DMS153 (cell line): ENCODE measurements at places on chromosomes 16 and 17.

- no peak for DNase-seq
These were observed 98.3 kb upstream of the GRIN2A start for GRCh38 chr16:10280262-10281170.

GRCh38 chr17:63496177-63496576 is 19.3 kb downstream of the ACE start:
- DNase-seq: no peak

DNA sequence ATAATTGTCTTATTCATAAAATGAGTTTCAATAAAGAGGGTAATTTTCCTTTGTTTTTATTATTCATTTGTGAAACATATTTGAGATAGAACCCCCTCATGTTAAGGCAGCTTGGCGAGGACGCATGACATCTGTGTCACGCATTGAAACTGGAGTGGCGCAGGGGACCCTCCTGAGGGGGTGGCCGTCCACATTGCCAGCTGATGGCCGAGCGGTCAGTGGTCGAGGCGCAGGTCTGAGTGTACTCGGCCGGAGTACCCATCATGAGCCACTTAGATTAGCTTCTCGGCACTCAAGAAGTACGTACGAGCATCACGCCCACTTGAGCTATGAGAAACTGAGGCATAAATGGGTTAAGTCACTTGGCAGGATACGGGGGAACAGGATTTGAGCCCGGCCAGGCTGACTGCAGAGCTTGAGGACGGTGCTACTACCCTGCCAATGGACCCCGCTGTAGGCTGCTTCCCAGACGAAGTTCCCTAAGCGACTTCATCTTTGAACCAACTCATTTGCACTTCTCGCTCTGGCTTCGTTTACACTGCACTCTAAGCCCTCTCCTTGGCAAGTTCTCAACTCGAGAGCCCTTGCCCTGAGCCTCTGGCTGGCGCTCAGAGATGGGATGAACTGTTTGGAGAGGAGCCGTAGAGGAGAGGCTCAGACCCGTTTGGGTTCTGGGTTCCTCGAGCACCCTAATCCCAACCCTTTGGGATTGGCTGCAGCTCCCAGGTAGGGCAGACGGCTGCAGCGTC is 91.8 kb downstream of the SDK2 start:
- no peak for DNase-seq

DNA sequence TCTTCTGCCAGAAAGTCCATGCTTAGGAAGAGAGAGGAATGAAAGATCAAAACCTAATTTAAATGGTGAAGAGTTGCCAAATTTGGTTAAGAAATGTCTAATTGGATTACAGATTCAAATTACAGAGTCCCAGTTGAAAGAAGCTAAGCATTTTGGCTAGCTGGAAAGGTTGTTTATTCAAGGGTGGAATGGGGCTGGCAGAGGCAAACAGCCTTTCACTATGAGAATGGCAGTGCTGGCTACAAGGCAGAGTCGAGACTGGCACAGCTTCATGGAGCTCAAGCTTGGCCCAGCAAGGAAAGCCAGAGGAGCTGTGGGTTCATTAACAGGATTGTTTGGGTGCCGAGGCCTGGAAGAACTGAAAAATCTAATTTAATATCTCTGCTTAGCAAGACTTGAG is 13.6 kb downstream of the MAP3K3 start:
- no peak for DNase-seq

- DNase-seq: no peak
These were observed 597.9 kb downstream of the KCNJ2 start for GRCh38 chr17:70767102-70767701.

- DNase-seq: no peak
These were observed 175.9 kb upstream of the TBX2 start for GRCh38 chr17:61223725-61224124.

DNA sequence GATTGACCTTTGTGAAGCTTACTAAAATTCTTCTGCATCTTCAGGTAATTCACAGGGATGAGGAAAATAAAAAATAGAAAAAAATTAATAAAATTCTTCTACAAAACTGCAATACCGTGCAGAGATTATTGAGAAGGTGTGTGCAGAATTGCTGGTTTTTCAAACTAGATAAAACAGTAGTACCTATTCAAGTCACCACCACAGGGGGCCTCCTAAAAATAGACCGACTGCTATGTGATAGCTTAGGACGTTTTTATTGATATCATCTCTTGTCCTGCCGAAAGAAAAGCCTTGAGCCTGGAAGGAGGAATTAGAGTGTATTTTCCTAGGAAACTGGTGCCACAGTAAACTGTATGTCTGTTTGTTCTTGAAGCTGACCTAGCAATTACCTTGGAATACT is 325.9 kb downstream of the ZFHX3 start:
- no peak for DNase-seq

GRCh38 chr16:65672960-65673359 is 551.1 kb upstream of the CDH11 start:
- no peak for DNase-seq
